ENCODE measurements at places on chromosomes 5 and 9. TPM values are rescaled to one million over a fixed set of nuclear protein-coding genes. Genes with fewer than 3 reads are reported as not detected.
A peak's percentile ranks its signal among the peaks of the same experiment; 100 is the strongest.

GRCh38 chr9:114591291-114591787, 3.8 kb downstream of the ATP6V1G1 start:
- no peak for DNase-seq

GRCh38 chr9:91208837-91209236, 152.9 kb downstream of the AUH start:
- no peak for DNase-seq

GRCh38 chr5:155416765-155417164, 403.2 kb downstream of the KIF4B start:
- no peak for DNase-seq

- DNase-seq = peak; percentile 99
Measured at GRCh38 chr9:13942695-13943094, 371.2 kb downstream of the NFIB start.

GRCh38 chr9:109441296-109441695, 56.8 kb downstream of the PTPN3 start:
- no peak for DNase-seq

- DNase-seq = peak; percentile 81
Measured at GRCh38 chr5:57566914-57567313, 84.3 kb upstream of the ACTBL2 start.

GRCh38 chr5:116685069-116685468, 110.4 kb upstream of the SEMA6A start:
- no peak for DNase-seq

DNA sequence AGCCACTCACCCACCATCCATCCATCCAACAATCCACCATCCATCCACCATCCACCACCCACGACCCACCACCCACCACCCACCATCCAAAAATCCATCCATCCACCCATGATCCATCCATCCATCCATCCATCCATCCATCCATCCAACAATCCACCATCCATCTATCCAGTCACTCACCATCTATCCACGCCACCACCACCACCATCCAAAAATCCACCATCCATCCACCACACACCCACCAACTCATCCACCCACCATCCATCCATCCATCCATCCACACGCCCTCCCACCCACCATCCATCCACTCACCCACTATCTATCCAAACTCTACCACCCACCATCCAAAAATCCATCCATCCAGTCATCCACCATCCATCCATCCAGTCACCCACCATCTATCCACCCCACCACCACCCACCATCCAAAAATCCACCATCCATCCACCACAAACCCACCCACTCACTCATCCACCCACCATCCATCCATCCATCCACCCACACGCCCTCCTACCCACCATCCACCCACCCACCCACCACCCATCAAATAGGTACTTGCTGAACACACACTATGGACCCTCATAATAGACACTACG, 9.0 kb downstream of the DPH7 start:
- no peak for DNase-seq

GRCh38 chr9:130239741-130240241, 25.8 kb upstream of the HMCN2 start:
- DNase-seq = peak; percentile 45

GRCh38 chr5:42858031-42858643, 46.4 kb upstream of the SELENOP start:
- DNase-seq = peak; percentile 55

DNA sequence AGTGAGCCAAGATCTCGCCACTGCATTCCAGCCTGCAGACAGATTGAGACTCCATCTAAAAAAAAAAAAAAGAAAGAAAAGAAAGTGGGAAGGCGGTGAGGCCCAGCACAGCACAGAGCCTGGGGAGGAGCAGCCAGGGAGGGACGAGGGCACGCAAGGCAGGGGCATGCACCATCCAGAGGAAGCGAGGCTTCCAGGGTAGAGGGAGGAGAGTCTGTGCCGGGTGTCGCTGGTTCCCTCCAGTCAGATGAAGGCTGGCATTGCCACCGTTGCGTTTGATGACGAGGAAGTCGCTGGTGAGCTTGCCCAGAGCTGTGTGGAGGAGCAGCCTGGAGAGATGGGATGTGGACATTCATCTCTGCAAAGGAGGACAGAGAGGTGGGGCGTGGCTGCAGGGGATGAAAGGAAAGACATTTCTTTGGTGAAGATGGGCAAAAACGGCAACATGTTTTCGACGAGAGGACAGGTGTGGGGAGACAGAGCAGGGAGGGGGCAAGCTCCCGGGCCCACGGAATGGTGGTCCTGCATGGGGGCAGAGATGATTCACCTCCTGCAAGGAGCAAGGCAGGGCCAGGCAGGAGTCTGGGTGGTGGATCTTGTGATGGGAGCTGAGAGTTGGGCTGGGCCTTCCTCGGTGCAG, 18.6 kb upstream of the OLFM1 start:
- DNase-seq = no peak

- DNase-seq = no peak
Measured at GRCh38 chr9:106420511-106420944, 442.4 kb upstream of the ZNF462 start.

GRCh38 chr9:111645806-111646205, 14.7 kb downstream of the DNAJC25 start:
- DNase-seq = peak; percentile 27

DNA sequence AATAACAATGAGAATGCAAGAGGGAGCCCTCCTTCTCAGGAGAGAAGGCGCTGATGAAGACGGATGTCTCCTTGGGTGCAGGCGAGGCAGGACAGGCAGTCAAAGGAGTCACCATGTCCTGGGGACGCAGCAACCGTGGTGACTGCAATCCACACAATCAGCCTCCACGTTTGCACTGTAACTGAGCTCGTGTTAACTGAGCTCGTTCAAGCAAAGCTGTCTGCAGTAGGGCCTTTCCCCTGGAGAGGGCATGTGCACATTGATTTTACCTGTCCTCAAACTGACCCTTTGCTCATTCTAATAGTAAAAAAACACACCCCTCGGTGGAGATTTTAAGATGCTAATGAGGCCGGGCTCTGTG, 2.8 kb downstream of the SARDH start:
- no peak for DNase-seq

DNA sequence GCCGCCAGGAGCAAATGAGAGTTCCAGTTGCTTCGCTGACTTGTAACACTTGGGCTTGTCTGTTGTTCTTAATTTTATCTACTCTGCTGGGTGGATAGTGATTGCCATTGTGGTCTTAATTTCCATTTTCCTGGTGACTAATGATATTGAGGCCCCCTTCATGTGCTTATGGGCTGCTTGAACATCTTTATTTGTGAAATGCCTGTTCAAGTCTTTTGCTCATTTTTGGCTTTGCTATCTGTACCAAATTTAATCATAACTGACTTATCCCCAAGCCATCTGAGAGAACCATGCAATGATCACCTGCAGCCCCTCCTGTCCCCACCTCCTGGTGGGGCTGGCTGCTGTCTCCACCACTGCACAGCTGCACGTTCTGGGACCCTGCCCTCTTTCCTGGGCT, 20.5 kb downstream of the STC2 start:
- DNase-seq = no peak

DNA sequence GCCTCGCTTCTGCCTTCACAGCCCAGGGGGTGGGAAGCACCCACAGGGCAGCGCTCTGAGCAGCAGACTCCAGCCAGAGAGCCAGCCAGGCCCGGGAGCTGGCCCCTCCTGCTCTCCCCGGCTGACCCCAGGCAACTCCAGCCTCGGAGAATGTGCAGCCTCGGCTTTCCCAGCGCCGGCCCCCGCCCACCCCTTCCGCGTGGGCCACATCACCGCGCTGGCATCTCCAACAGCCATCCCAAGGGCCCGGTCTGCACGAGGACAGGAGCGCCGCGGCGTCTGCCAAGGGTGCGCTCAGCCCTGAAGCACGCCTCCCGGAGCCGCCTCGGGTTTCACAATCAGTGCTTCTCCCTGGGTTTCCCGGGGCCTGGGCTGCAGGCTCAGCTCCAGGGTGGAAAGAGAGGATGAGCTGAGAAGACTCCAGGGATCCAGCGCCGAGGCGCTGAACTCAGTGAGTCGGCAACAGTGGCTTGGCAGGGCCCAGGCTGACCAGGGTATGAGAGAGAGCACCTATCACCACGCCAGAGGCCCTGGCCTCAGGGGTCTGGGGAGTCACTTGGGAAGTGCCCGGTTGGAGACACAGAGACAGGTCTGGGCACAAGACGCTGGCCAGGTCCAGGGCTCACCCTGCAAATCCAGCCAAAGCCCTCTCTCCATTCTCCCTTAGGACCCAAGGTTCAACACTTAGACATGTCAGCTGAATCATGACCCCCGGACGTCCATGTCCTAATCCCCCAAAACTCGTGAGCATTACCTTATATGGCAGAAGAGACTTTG, 79.6 kb downstream of the ADAMTS2 start:
- peak; percentile 97 for DNase-seq

GRCh38 chr5:180555168-180555921, 36.0 kb downstream of the SCGB3A1 start:
- DNase-seq = no peak

GRCh38 chr5:5353681-5354080, 68.8 kb upstream of the ICE1 start:
- no peak for DNase-seq

DNA sequence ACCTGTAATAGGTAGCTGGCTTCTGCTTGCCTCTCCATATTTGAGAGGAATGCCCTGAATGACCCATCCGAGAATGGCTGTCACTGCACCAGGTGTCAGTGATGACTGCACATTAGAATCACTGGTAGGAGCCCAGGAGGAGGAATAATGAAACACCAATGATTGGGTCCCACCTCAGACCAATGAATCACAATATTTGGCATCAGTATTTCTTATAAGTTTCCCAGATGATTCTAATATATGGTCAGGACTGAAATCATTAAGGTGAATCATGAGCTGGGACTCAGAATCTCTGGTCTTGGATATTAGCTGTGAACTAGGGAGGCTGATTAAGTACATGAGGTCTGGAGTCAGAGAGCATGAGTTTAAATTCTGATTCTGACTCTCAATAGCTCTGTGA, 23.4 kb downstream of the ARSB start:
- no peak for DNase-seq

GRCh38 chr9:83406921-83407320, 131.3 kb downstream of the FRMD3 start:
- no peak for DNase-seq

Gene CDKN2B-AS1
- 6.2 TPM for total RNA-seq

Gene IL4
- total RNA-seq = not detected

Gene HTR1A
- total RNA-seq = not detected

Gene BASP1
- 164 TPM for total RNA-seq

Gene CTSV
- total RNA-seq = 8.1 TPM

Gene KIF24
- 5.1 TPM for total RNA-seq
